ENCODE measurements at places on chromosomes 5 and 9.

DNA sequence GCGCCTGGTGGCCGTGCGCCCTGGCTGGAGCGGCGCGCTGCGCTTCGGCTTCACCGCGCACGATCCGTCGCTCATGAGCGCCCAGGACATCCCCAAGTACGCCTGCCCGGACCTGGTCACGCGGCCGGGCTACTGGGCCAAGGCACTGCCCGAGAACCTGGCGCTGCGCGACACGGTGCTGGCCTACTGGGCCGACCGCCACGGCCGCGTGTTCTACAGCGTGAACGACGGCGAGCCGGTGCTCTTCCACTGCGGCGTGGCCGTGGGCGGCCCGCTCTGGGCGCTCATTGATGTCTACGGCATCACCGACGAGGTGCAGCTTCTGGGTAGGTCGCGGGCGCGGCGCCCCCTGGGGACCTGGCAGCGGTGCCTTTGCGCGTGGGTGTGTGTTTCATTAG is 28.9 kb downstream of the NEURL1B start:
- no peak for DNase-seq

- DNase-seq: no peak
These were observed 157.1 kb downstream of the CCDC192 start for GRCh38 chr5:127860291-127860690.

GRCh38 chr9:7983490-7983889 is 183.9 kb upstream of the DMAC1 start:
- DNase-seq: no peak

DNA sequence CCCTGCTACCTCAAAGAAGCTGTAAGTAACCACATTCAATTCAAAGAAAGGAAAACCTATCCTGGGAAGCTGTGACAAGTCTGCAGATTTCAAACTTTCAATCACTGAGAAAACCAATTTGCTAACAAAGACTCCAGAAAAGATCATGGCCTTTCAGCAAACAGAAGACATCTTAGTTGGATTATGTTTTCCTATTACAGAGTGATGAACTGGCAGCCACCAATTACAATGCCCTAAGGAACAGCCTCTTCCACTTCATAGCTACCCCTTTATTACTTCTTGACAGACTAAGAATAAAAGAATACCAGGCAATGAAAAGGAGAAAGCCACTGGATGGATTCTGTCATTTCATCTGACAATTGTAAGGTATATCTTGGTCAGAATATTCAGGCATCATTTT is 128.2 kb upstream of the RASEF start:
- DNase-seq: no peak

DNA sequence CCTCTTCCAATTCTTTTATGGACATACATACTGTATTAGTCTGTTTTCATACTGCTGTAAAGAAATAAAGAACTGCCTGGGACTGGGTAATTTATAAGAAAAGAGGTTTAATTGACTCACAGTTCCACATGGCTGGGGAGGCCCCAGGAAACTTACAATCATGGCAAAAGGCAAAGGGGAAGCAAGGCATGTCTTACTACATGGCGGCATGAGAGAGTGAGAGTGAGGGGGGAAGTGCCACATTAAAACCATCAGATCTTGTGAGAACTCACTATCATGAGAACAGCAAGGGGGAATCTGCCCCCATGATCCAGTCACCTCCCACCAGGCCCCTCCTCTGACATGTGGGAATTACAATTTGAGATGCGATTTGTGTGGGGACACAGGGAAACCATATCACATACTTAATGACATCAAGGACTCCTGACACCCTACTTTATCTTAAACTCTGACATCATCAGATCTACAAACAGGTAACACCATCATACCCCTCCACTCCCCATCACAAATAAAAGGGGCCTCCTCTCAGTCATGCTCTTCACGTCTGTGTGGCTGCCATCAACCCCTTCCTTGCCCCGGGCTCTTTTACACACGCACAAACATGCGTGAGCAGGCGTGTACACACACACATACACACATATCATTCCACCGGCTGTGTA is 9.7 kb downstream of the ANKRD33B start:
- no peak for DNase-seq

DNA sequence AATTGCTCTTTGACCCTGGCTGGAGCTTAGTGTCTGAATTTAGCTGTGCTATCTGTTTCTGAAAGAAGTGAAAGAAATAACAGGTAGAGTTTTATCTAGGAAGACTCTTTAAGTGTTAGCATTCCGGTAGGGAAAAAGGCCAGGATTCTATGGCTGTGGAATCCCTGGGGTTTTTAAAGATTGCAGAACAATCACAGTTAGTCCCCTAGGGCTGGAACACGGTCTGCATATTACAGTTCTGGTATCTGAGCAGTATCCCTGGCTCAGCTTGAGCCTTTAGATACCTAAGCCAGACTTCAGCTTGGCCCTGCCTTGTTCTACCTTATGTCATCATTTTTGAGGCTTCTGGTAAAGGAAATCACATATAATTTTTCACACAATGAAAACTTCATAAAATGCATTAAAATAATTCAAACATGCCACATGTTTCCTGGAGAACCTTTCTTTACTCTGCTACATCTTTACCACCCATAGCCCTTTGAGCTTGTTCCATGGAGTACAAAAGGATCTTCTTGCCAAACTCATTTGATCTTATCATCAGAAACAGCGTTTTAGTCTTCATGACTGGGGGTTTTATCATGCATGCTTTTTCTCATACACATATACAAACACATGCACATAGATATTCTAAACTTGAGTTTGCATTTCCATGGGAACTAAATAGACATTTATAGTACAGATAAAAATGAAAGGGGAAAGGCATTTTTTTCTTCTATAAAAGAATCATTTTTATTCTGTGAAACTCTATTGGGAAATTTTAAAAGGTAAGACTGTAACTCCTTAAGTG is 410.8 kb downstream of the CETN3 start:
- DNase-seq: no peak

- no peak for DNase-seq
These were observed 131.8 kb downstream of the TLE1 start for GRCh38 chr9:81557452-81558090.
